ENCODE measurements at places on chromosomes 13 and 19.
A peak's percentile ranks its signal among the peaks of the same experiment; 100 is the strongest.

- DNase-seq: peak; percentile 13
These were observed 583.1 kb downstream of the EFNB2 start for GRCh38 chr13:105952233-105952972.

- DNase-seq: peak; percentile 67
These were observed 22.3 kb upstream of the CLDN10 start for GRCh38 chr13:95530178-95530577.

DNA sequence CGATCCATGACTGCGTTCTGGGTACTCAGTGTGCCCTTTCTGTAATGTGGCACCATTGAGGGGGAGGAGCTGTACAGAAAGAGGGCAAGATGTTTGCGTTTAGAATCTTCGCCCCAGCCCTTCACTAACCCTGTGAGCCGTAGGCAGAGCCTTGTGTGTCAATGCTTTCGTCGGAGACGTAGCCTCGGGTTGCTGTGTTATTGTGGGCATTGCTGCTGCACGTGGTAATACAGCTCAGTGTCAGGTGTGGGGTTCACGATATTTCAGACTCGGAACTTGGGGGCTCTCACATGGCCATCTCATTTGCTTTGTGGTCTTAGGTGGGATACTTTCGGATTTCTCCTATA, 6.1 kb downstream of the RPS9 start:
- DNase-seq: no peak

GRCh38 chr13:110664673-110665072, 41.2 kb downstream of the CARS2 start:
- no peak for DNase-seq

DNA sequence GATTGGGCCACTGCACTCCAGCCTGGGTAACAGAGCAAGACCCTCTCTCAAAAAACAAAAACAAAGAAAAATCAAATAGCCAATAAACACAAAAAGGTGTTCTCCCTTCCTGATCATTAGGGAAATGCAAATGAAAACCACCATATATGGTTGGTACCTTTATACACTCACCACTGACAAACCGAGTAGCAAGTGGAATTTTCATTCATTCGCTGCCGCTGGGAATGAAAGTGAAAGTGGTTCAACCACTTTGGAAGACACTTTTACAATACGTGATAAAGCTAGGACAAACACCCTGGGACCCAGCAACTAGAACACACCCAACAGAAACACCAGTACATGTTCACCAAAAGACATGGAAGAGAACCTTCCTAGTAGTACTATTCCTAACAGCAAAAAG, 21.0 kb downstream of the GRIK5 start:
- no peak for DNase-seq

DNA sequence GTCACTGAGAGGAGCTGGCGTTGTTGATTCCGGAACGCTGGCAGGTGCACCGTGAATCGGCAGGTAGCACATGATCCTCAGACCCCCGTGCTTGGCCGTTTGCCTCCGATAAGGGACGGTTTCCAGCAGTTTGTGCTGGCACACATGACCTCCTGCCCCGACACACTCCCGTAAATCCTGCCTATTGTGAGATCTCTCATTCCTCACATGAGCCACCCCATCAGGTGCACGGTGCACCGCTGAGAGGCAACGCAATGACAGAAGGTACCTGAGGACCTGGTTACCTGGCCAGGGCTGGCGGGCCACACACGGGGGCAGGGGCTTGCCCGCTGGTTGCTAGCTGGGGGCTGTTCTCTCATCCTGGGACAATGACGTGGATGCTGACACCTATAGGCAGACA, 2.1 kb upstream of the ADPRHL1 start:
- DNase-seq: no peak

- DNase-seq: no peak
These were observed 17.1 kb upstream of the ZSCAN4 start for GRCh38 chr19:57651654-57651996.

- no peak for DNase-seq
These were observed 81.0 kb downstream of the NUFIP1 start for GRCh38 chr13:44908266-44908665.

GRCh38 chr13:42388326-42388725, 116.4 kb downstream of the AKAP11 start:
- DNase-seq: no peak

DNA sequence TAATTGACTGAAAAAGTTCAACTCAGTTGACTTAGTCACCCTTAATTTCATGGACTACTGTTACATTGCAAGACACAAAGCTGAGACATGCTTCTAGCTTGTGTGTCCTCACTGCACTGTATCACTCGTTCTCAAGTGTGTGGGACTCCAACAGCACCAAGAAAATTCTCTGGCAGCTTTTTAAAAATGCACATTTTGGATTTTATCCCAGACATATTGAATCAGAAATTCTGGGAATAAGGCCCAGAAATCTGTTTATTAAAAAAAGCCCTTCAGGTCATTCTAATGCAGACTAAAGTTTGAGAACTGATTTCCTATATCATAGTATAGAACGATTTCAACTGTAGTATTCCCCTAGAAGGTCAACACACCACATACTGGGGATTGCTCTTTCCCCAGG, 1485.3 kb downstream of the PCDH9 start:
- no peak for DNase-seq

DNA sequence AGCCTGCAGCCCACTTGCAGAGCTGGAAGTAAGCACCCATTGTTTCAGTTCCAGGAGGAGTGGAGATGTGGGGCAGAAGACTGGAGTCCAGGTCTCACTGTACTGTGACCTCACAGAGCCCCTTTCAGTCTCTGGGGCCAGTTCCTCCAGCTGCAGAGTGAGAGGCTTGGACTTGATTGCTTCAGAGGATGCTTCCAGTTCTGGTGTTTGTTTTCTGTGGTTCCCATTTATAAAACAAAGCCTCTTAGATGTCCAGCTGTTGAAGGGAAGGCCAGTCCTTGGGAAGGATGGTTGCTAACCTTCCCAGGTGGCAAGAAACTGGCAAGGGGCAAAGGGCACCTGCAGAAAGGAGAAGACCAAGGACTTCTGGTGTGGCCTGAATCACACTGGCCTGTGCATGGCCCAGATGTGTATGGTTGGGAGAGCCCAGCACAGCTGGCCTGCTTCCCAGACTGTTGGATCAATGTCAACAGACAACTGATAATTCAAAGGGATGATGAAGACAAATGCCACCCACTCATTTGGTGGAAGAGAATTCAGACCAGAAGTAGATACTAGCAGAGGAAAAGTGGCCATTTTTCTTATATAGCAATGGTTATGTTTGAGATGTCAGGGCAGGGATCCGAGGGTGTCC, 218.5 kb downstream of the ZNF536 start:
- DNase-seq: no peak

DNA sequence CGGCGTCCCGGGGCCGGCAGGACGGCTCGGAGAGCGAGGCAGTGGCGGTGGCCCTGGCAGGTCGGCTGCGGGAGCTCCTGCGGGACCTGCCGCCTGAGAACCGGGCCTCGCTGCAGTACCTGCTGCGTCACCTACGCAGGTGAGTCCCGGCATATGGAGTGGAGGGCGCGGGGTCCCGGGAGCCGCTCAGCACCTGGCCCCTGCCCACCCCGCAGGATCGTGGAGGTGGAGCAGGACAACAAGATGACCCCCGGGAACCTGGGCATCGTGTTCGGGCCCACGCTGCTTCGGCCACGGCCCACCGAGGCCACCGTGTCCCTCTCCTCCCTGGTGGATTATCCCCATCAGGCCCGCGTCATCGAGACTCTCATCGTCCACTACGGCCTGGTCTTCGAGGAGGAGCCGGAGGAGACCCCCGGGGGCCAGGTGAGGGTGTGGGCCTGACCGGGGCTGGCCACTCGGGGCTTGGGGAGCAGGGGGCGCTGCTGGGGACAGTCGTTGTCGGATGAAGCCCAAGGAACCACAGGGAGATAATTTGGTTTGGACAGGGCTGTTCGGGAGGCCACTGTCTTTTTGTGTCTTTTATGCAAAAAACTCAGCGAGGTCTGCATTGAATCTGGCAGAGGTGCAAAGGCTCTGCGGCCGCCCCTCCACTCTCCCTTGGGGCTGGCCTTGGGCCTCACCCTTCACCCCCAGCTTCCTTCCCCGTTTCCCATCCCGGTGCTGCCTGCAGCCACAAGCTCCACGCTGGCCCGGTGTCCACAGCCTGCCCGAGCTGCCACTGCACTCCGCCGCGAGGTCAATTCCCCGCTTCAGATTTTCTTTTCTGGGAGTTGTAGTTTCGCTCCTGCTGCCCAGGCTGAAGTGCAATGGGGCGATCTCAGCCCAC, 12.0 kb downstream of the POLR2E start:
- no peak for DNase-seq

GRCh38 chr19:10812902-10813404, 23.1 kb downstream of the TMED1 start:
- no peak for DNase-seq

DNA sequence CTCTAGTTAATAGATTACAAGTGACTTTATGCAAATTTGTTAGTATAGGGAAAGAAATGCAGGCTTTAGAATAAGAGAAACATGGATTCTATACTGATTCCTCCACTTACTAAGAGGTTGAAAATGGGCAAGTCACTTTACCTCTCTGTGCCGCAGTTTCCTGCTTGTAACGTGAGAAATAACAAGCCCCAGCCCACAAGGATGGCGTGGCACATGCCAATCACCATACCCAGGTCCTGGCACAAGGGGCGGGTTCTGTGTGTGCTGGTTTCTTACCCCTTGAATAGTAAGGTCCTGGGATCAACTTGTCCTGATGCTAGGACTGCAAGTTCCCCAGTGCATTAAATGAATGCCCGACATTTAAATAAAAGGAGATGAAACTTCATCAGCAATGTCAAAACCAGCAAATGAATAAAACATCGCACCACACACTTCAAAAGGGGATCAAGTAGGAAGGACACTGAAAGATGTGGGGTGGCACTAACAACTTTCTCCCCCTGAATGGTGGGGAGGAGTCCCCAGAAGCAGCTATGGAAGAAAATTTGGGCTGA, 7.9 kb upstream of the SIGLEC9 start:
- no peak for DNase-seq

DNA sequence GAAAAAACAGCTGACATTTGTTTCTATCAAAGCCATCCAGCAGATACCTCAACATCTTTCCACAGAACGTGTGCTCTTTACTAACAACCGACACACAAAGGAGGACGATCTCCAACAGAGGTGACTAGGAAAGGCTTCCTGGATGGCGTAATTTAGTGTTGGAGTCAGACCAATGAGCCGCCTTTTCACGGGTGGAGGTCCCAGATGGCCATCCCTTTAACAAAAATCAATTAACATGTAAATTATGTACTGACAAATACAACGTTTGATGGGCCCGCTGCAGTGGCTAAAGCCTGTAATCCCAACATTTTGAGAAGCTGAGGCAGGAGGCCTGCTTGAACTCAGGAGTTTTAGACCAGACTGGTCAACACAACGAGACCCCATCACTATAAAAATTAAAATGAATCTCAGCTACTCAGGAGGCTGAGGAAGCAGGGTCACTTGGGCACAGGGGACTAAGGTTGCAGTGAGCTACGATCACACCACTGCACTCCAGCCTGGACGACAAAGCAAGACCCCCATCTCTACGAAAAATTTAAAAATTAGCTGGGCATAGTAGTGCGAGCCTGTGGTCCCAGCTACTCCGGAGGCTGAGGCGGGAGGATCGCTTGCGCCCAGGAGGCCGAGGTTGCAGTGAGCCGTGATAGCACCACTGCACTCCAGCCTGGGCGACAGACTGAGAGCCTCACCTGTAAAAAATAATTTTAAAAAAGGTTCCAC, 1.2 kb upstream of the DPY19L3 start:
- DNase-seq: no peak

DNA sequence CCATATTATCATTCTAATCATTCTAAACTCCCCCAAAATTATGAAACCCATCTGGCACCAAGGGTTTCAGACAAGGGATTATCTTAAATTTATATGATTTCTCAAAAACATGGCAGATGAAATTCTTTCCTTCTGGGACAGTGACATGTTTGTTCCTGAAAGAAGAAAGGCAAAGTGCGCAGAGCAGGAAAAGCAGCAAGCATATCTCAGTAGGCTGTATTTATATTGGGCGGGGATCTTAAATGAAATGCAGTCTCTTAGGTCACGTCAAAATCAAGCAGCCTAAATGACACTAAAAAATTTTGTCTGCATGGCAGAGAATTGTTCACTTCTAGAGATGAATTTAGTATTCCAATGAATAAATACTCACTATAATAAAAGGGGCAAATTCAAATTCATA, 49.3 kb downstream of the RCBTB2 start:
- no peak for DNase-seq

GRCh38 chr19:42553292-42554045, 25.2 kb upstream of the CEACAM1 start:
- no peak for DNase-seq

- DNase-seq: peak; percentile 68
These were observed 33.9 kb downstream of the CCNE1 start for GRCh38 chr19:29845574-29846176.
